Iris pigment epithelial cell (primary cell): ENCODE measurements at places on chromosomes 6 and 20.
A peak's percentile ranks its signal among the peaks of the same experiment; 100 is the strongest.

DNA sequence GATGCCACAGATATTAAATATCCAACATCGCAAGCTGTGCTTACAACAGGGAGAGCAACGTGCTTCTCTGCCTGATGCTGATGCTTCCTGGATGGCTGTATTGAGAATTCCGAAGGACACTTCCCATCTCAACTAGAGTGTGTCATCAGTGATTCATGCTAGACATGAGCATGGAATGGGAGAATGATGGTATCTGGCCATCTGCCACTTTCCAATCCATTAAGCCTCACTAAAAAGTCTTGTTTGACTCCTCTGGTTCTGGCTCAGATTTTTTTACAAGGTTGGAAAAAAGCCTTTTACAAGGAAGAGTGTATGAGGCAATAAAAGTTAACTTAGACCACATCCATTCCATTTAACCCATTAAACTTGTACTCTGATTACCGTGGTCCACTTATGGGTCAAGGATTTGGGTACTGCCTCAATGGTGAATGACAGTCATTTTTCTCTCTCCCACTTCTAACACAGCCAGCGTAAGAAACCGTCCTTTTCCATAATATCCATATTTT, 265.3 kb downstream of the UST start:
- peak; percentile 96 for DNase-seq

DNA sequence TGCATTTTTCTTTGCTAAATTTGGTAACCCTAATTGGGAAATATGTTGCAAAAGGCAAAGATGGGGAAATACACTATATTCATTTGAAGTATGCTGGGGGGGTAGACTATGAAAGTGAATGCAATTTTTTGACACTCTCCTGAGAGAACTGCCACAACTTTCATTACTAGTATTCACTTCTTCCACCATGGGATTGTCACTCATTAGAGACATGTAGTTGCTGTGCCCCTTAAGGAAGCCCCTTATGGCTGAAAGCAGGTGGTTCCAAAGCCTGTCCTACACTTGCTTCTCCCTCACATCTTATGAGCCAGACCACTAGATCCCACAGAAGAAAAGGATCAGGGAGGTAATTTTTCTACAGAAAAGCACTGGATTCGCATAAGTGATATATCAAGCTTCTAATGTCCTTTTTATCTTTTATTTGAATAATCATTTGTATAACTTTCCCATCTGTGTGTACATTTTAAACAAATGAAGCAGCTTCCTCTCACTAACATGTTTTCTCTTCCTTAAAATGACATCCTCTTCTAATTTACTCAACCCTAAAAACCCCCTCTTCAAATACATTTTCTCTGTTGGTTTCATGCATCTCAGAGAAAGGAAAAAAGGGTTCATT, 83.8 kb downstream of the GCLC start:
- no peak for DNase-seq

DNA sequence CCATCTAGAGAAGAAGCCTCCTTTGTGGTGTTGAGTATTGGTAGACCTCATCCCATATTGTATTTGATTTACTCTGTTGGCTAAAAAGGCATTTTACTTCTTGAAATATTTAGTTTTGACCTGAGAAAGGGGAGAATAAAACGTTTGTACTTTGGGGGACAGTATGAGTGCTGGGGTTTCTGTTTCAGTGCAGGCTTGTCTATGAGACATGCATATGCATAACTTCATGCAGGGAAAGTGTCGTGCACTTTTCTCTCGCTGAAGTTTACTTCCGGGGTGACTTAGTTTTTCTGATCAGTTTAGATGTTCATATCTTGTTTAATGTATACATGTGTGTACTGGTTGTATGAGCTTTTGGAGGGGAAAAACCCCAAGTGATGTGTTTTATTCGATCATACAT, 59.5 kb downstream of the UTRN start:
- no peak for DNase-seq

- no peak for DNase-seq
These were observed 9.1 kb downstream of the ETV7 start for GRCh38 chr6:36378243-36378920.

GRCh38 chr6:99495466-99495865, 19.8 kb downstream of the USP45 start:
- peak; percentile 20 for DNase-seq

DNA sequence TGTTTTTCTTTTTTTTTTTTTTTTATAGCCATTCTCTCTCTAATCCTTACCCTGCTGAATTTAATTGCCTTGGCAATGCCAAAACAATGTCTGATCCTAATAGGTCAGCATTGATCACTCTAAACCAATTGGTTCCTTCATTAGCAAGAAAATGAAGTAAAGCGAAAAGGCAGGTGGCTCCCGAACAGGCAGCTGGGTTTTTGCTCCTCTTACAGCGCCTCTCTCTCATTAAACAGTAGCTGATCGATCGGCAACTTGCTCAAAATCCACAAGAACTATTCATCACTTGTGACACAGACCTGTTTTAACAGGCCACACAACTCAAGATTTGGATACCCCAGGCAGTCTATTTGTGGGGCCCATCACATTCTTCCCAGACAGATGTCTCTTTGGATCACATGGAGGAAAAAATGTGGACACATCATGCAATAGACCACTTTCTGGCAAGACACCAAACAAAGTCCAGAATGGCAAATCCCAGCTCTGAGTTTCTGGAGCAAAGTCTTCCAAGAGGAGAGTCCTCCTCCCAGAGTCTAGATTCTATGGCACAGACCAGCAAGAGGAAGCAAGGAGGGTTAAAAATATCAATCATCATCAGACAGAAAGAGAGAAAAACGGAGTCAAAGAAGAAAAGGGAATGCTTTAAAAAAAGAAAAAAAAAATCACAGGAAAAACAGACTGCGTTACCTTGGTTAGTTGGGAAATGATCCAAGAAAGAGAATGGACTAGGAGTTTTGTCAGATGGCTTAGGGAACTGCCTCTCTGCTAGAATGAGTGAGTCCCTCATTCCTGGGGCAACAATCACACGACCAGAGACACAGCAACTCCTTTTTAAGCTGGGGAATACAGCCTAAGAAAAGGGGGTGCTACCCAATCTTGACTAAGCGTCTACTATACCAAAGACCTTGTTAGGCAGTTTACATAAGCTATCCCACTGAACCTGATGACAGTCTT, 247.8 kb downstream of the BTBD9 start:
- DNase-seq: peak; percentile 14

DNA sequence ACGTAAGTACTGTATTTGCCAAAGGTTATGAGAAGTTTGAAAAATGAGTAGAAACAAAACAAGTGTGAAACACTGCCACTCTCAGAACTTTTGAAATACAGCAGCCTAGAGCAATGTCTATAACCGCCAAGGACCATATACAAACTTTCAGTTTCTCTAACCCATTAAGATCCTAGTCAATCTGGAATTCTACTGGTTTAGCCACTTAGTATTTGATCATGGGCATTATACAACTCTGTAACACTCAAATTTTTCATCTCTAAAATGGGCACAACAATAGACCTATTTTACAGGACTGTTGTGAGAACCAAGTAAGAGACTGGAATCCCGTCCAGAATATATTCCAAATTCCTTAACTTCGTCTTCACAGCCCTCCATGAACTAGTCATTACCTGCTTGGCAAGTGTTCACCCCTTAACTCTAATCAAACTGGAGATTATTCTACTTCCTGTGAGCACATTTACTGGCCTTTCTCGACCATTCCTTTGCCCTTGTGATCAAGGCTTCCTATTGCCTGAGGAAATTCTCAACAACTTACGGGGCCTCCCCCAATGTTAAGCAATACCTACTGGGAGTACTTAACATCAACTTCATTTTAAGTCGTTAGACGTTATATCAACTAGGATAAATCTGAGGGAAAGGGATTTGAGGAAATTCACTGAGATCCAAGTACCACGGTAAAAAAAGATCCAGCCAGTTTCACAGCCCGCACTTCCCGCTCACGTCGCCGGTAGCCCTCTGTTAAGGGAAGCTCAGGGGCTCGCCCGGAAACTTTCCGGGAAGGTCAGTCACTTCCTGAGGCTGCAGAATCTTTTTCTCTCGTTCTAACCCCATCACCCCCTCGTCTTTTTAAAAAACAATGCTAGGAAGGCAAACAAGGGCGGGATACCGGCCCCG, 1.1 kb downstream of the EIF2S2 start:
- DNase-seq: peak; percentile 93

- no peak for DNase-seq
These were observed 60.2 kb downstream of the TMEM242 start for GRCh38 chr6:157263146-157263545.

DNA sequence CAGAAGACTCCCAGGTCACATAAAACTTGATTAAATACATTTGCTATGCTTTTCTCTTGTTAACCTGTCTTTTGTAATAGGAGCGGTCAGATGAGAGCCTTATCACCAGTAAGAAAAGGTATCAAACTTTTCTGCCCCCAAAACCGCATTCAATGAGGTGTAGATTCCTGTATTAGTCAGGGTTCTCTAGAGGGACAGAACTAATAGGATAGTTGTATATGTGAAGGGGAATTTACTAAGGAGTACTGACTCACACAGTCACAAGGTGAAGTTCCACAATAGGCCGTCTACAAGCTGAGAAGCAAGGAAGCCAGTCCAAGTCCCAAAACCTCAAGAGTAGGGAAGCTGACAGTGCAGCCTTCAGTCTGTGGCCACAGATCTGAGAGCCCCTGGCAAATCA, 32.7 kb downstream of the PTPRK start:
- DNase-seq: peak; percentile 82

DNA sequence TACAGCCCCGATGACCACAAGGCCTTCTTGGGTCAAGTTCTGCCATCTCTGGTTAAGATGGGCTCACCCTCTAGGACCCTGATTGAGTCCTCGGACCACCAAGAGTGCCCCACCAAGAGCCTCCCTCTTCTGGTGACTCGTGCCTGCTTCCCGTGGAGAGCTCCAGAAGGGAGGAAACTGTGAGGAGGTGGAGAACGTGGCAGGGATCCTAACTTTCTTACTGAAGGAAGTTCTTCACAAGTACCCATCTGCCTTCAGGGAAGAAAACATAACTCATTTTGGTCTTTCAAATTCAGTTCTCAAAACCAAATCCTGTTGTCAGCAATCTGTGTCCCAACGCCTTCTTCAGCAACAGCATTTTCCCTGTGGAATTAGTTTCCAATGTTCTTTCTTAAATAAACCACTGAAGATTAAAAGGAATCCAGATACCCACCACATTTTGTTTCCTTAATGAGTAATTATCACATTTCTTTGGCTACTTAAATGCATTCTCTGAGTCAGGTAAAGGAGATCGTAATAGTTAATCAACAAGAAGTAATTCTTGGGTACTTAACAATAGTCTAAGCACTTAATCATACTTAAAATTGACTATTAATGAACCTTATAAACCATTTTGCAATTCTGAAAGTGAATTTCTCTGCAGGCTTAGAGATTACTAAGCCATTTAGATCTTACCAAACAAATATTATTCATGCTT, 185.8 kb upstream of the SGK1 start:
- no peak for DNase-seq

DNA sequence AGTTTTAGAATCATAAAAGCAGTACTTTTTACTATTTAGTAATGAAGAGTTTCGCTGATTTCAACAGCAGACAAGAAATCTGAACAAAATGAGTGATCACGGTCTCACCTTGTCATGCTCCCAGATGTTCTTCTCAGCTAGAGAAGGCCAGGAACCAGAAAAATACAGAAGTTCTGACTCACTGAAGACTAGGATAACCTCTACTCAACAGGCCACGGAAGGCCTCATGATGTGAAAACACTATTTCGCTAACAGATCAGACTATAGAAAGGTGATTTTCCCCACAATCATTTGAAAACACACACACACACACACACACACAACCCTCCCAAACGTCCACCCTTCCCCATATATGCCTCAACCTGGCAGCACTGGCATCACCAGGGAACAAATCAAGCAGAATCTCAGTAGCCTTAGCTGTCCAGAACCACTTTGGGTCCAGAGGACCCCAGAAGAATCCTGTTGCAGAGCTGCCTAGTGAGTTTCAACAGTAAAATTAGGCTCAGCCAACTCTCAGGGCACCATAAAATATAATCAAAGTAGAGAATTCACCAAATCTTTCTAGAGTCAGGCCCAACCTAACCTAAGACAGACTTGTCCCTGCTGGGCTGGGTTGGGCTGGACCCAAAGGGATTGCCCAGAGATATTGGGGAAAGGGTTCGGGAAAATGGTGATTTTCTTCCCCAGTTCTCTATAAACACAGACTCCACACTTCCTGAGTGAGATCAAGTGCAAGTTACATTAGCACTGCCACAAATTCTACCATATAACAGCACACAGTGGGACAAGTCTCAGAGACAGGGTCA, 7.9 kb downstream of the EXOC2 start:
- DNase-seq: peak; percentile 82

DNA sequence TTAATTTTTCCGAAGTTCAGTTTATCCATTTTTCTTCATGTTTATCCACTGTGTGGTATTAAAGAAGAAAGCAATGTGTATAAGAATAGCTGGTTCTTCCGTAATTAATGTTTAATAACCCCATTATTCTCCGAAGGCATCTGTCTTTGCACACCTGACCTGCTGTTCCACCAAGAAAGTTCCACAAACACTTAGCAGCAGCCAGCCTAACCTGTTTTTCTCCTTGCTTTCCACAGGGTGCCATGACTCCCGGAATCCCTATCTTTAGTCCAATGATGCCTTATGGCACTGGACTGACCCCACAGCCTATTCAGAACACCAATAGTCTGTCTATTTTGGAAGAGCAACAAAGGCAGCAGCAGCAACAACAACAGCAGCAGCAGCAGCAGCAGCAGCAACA, 7.4 kb downstream of the TBP start:
- no peak for DNase-seq

DNA sequence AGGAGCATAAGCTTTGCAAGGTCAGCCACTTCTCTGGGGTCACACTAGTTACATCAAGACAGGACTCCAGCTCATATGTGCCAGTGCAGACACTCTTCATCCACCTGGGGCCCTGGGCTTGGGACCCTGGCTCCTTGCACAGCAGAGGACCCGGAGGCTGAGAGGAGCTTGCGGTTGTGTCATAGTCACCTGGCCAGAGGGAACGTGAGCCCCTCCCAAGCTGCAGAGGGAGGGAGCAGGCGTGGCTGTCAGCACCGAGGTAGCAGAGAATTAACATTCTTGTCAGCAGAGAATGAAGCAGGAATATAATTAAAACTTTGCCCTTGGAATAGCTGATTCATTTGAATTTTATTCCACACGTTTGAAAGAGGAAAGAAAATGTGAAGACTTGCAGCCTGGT, 36.8 kb downstream of the BCAS4 start:
- DNase-seq: no peak

GRCh38 chr20:3613821-3614440, 49.3 kb downstream of the GFRA4 start:
- peak; percentile 31 for DNase-seq

DNA sequence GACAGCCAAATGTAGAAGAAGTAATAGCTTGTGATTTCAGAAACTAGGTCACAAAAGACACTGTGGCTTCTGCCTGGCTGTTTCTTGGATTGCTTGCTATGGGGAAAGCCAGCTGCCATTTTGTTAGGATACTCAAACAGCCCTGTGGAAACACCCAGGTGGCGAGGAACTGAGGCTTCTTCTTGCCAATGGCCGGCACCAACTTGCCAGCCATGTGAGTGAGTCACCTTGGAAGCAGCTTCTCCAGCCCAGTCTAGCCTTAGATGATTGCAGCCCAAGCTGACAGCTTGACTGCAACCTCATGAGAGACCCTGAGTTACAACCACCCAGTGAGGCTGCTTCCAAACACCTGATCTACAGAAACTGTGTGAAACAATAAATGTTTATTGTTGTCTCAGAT, 11.9 kb upstream of the KIAA1755 start:
- peak; percentile 73 for DNase-seq

- no peak for DNase-seq
These were observed 44.6 kb downstream of the HIVEP2 start for GRCh38 chr6:142900227-142900971.
